ACHN (cell line): ENCODE measurements at places on chromosomes 16 and 17.
A peak's percentile ranks its signal among the peaks of the same experiment; 100 is the strongest.

GRCh38 chr17:48592577-48592976 is 1.0 kb downstream of the HOXB5 start:
- no peak for DNase-seq

DNA sequence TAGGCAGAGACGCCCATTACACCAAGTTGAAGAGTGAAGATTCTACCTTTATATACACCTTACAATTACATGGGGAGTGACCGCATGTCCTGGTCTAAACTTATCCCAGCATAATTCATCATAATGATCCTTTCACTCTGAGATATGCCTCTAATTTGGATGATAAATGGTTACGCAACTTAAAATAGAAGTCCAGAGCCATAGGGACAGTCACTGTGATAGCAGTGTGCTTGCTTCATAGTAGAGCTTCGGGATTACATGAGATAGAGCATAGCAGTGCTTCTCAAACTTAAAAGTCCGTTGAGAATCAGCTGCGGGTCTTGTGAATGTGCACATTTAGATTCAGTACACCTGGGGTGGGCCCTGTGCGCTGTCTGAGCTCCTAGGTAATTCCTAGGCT is 16.9 kb downstream of the USP10 start:
- no peak for DNase-seq

DNA sequence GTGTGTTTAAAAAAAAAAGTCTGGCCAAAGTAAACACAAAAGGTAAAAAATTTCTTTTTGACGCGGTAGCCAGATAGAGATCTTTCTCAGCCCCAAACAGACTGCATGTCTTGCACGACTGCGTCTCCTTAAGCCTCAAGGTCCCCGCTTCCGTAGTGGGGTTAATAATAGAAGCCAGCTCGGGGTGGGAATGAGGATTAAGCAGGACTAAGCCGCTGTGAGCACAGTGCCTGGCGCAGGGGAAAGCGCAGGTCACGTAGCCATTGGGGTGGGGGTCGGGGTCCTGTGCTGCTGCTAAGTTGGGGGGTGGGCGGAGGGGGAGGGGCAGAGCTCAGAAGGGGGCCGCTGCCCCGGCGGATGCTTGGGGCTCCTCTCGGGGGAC is 521 bp downstream of the GGA2 start:
- peak; percentile 61 for DNase-seq

GRCh38 chr17:49438436-49439278 is 24.0 kb upstream of the PHB1 start:
- no peak for DNase-seq

DNA sequence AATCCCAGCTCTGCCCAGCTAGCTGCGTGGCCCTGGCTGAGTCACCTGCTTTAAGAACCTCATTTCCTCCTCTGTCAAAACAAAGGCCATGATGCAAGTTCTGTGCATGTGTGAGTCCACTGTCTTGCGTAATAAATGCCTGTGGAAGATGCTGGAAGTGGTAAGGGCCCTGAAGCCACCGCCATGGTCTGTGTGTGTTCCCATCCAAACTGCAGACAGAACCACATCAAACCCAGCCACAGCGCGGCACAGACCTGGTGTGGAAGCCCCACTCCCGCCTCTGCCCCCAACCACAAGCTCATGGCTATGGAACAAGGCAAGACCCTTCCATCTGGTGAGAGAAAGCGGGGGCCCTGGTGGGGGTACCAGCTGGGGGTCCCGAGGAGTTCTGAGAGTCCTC is 26.0 kb downstream of the NECAB2 start:
- DNase-seq: peak; percentile 51

DNA sequence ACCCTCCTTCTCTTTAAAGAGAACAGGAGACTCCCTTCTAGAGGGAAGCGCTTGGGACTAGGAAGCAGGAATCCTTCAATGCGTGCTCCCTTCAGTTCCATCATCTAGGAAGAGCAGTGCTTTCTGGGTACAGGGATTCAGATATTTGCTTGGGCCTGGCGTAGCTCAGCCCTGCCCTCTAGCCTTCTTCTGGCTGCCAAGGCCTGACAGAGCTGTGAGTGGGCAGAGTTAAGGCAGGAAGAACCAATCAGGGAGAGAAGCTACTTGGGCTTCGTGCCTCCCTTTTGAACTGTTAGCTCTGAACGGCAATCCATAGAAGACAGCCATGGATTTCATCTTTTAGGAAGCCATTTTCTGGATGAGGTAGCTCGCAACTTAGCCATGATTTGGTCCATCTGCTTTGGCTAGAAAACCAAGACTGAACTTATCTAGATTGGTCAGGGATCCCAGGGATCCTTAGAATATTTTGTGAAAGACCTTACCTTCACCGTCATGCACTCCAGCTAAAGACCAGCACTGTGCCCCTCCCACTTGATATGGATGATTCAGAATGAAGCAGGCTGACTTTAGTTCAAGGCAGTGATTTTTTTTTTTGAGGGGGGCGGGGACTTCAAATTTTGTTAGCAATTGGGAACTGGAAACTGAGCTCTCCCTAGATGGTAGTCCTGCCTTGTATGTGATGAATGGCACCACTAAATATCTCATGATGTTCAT is 2.5 kb upstream of the CORO6 start:
- DNase-seq: peak; percentile 98

- no peak for DNase-seq
These were observed 9.1 kb upstream of the RAB5C start for GRCh38 chr17:42163696-42164407.

DNA sequence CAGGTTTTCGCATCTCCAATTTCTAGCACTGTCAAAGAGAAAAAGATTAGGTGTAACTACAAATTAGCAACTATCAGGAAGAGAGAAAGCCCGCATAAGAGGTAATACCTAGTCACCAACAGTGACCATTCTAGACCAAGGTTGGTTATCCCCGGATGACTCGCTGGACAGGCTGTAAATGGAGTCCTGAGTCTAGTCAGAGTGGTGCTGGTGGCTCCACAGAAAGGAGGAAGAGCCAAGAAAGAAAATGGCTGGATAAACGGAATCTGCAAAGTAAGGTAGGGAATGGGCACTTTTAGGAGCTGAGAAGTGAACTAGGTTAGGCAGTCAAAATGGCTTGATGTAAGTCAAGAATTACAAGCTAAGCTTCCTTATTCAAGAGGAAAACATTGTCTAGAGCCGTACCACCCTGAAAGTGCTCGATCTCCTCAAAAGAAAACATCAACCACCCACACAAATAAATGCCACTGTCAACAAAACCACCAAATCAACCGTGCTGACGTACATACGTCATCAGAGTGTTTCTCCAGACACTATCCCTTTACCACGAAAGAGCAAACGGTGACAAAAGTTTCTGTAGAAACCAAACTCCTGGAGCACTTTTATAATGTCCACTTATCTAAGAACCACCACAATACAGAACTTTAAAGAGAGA is 2.2 kb downstream of the GSPT1 start:
- peak; percentile 37 for DNase-seq

- no peak for DNase-seq
These were observed 18.1 kb downstream of the UBE2O start for GRCh38 chr17:76434870-76435269.

- DNase-seq: no peak
These were observed 209.2 kb downstream of the PARN start for GRCh38 chr16:14420721-14421488.

DNA sequence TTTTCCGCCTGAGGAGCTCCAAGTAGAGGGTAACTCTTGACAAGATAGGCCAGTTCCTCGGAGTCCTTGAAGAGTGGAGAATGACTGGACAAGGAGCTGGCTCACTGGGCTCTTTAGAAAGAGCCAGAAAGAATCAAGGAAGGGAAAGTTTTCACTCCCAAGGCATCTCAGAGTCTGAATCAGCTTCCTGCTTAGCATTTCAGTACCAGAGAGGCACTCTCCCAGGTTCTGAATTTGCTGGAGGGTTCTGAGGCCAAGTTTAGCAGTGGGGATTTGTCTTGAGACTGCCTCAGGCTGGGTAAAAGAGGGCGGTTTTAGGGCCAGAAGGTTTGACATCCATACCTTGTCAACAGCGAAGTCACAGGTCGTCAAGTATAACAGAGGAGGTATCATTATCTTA is 25.5 kb downstream of the GP2 start:
- no peak for DNase-seq

DNA sequence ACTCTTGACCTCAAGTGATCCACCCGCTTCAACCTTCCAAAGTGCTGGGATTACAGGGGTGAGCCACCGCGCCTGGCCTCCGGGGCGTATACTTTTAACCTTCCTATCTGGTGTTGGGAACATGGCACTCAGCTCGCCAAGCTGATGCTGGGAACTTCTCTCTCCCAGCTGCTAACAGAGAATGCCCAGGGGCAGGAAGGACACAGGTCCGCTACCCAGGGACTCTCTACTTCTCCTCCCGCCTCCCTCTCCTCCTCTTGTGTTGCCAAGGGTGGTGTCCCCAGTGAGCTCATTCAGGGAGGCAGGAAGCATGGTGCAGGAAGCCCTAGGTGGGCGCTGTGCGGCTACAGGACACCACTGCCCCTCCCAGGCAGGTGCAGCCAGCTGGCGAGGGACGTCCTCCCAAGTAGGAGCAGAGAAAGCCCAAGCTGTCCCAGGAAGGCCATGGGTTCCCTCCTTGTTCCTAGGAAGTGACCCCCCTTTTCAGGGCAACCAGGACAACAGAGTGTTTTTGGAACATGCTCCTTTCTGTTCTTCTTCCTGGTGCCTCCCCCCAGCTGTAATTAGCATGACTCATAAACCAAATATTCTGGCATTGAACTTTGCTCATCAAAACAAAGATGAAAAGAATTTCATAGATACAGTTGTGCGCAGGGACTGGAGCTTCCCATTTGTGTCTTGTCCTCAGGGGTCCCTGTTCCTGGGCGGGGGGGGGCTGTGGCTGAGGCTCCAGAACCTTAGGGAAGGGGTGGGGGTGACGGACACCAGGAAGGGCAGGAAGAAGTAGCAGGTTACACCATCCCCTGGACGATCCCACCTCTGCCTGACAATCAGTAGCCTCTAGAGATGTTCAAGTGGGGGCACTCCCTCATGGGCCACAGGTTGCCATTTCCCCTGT is 2.7 kb downstream of the C1QTNF1 start:
- peak; percentile 53 for DNase-seq

DNA sequence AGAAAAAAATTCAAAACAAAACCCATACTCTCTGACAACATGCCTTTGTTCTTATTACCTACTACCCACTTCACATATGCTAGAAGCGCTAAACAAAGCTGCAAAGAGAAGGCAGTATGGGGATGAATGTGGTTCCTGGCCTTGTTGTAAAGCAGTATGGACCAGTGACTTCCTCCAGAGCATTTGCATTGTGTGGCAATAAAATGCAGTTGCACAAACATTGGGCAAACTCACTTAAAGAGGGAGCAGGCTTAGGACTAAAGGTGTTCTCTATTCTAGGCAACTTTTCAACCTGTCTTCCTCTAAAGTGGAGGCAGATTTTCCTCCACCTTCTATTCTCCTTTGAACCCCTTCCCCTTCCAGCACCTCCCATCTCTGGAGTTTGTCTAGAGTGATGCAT is 17.1 kb downstream of the TMIGD1 start:
- no peak for DNase-seq

- DNase-seq: peak; percentile 94
These were observed at the start of gene FBXL20 for GRCh38 chr17:39401412-39402243. Gene FBXL20 (minus strand): TSS chr17:39401626. CDS start chr17:39401402, 224 bp downstream.

DNA sequence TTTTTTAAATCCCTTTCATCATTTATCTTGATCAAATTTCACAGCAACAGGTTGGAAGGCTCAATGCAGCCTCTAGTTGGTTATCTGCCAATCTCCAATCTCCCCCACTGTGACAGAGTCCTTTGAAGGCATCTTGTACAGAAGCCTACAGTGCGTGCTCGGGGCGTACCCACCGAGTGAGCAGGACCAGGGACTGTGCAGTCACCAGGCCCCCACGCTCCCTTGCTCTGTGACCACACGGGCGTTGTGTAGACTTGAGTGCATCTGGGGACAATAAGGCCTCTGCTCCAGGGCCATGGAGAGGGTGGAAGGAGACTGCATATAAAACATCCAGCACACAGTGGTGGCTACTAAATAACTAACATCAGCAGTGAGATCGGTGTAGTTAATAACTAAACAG is 63.4 kb downstream of the GTF3C1 start:
- DNase-seq: no peak
